ENCODE measurements at places on chromosomes 1 and 21.
A peak's percentile ranks its signal among the peaks of the same experiment; 100 is the strongest.

DNA sequence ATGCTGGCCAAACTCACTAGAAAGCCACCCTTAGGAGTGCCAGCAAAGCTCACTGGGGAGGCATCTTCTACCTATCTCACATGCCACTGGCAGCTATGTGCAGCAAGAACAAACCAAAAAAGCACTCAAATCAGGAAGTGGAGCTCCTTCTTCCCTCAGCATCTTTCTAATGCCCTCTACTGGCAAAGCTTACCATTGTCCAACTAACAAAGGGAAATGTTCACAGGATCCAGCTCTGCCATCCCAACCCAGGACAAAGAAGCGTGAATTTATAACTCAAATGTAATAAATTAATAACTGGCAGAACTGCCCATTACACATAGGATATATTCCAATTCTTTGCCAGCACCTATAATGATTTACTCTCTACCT lies 38.9 kb downstream of the LEPR start:
- DNase-seq, result peak; percentile 8

GRCh38 chr1:210475321-210475720 lies 146.6 kb downstream of the HHAT start:
- no peak for DNase-seq

GRCh38 chr21:27725916-27726315 lies 759.0 kb upstream of the ADAMTS5 start:
- no peak for DNase-seq

GRCh38 chr1:160130486-160130885 lies 14.9 kb downstream of the ATP1A2 start:
- no peak for DNase-seq

DNA sequence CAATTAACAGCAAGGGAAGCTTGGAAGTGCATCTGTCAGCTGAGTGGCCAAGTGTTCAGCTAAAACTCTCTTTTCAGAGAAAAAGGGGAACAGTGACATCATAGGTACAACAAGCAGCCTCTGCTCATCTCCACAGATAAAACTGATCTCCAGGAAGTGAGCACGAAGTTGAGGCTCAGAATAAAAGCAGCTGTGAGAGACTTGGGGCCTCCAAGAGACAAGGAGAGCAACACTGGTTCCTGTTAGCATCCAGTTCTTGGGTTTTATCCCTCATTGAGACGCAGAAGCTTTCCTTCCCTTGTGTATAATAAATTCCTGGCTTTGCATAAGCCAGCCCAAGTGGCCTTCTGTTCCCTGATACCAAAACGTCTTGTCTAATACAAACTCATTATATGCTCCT lies 20.0 kb upstream of the CNN3 start:
- no peak for DNase-seq

Data from CD4-positive, alpha-beta T cell treated with Interleukin-12 subunit alpha and Interleukin-12 subunit beta, for 1 hour (primary cell).